ENCODE measurements at places on chromosomes 2 and 18. TPM values are rescaled to one million over a fixed set of nuclear protein-coding genes. Genes with fewer than 3 reads are reported as not detected.

PAX8 gene
- 0.65 TPM for total RNA-seq

ITPRIPL1 gene
- total RNA-seq, result 0.30 TPM

SP9 gene
- total RNA-seq, result not detected

GREB1 gene
- total RNA-seq, result 0.83 TPM

C2orf92 gene
- 3.1 TPM for total RNA-seq

SOCS6 gene
- total RNA-seq, result 43.4 TPM

SULT1C4 gene
- 0.30 TPM for total RNA-seq

DYNC2LI1 gene
- 29.7 TPM for total RNA-seq

DCDC2C gene
- total RNA-seq, result not detected

PDCD1 gene
- total RNA-seq, result not detected

RFTN2 gene
- 5.9 TPM for total RNA-seq

SH3BP4 gene
- total RNA-seq, result 15.4 TPM

ACAA2 gene
- total RNA-seq, result 42.1 TPM

RPRM gene
- not detected for total RNA-seq

TSHZ1 gene
- total RNA-seq, result 3.3 TPM
